ENCODE measurements at places on chromosomes 6 and 20.

DNA sequence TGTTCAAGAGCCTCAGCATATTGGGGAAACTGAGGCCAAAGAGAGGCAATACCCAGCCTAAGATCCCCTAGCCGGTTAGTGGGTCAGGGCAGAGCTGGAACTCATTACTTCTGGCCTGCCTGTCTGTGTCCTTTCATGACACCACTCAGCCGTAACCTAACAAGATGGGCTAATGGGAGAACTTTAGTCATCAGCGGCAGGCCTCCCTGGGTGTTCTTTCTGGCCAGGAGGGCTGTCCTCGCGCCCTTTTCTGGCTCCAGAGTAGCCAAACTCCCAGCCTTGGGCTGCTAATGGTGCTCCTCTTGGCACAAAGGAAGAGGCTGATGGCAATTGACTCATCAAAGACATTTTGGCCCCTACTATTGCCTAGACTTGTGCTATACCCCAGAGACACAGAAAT is 76.6 kb downstream of the NCR2 start:
- DNase-seq, result no peak

GRCh38 chr20:38262931-38263330 is 2.4 kb upstream of the KIAA1755 start:
- no peak for DNase-seq

DNA sequence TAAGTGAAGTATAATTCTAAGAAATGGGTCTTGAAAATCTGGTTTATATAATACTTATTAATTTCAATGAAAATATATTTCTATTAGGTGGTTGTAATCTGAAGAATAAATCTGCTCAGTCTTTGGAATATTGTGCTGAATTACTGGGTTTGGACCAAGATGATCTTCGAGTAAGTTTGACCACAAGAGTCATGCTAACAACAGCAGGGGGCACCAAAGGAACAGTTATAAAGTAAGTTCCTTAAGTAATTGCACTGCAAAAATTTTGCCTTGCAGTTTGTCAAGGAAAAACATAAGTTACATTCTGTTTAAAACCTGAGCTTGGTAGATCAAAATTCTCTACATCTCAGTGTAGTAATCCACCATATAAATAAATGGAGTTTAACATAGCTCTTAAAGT is 106.0 kb downstream of the MYO6 start:
- DNase-seq, result no peak

DNA sequence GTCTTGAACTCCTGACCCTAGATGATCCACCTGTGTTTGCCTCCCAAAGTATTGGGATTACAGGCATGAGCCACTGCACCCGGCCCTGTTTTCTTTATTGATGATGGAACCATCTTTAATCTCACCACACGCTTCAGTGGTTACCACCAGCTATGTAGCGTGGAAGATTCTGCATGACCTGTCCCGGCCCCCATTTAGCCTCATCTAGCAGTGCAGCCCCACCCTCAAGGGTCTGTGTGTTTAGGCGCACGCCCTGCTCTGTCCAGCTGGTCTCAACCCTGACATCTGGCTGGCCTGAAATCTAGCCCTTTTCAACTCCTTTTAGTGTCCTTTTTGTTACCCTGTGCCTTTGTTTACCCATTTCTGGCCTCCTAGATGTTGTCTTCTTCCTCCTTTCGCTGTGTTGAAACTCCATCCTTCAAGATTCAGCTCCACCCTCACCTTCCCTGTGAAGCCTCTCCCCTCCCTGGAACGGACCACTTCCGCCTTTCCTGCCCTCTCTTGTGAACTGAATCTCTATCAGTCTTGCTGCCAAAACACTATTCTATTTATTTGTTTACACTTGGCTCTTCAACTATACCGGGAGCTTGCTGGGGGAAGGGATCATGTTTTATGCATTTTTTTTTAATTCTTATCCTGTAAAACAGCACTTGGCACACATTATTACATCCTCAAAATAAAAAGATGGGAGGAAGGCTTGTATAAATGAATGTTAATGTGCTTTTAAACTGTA is 101.0 kb upstream of the MTHFD1L start:
- DNase-seq, result no peak

- no peak for DNase-seq
These were observed 13.2 kb upstream of the SCRT2 start for GRCh38 chr20:688809-689212.

DNA sequence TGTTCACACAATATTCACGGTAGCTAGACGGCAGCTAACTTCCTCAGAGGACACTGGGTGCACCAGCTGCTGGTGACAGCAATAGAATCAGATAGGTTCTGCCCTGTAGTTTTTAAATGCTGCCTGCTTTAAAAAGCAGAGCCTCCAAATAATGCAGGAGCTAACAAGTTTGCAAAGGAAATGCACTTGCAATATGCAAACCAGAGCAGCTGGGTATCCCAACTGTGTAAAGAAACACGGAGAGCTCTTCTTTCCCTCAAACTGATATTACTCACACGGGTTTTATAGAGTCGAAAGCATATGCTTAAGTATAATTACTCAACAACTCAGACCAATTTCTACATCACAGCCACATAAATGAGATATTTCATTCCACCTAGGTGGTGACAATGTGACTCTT is 432.7 kb downstream of the TFAP2A start:
- DNase-seq, result no peak

DNA sequence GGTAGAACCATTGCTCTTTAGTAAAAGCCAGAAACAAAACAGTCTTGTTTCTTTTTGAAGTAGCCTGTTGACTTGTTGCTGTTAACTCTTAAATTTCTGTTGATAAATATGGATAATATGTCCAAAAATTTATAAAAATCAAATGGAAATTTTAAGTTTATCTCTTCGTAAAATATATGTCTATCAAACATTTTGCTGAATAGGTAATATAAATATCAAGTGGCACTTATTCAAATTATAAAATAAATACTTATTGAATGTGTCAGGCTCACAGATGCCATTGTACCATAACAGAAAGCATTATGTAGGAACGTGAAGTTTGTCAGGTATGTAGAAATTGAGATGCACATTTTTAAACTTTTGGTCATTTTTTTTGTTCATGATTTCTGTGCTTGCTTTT is 216.5 kb downstream of the ARID1B start:
- DNase-seq, result no peak

GRCh38 chr6:88704980-88705379 is 258.4 kb downstream of the RNGTT start:
- no peak for DNase-seq

DNA sequence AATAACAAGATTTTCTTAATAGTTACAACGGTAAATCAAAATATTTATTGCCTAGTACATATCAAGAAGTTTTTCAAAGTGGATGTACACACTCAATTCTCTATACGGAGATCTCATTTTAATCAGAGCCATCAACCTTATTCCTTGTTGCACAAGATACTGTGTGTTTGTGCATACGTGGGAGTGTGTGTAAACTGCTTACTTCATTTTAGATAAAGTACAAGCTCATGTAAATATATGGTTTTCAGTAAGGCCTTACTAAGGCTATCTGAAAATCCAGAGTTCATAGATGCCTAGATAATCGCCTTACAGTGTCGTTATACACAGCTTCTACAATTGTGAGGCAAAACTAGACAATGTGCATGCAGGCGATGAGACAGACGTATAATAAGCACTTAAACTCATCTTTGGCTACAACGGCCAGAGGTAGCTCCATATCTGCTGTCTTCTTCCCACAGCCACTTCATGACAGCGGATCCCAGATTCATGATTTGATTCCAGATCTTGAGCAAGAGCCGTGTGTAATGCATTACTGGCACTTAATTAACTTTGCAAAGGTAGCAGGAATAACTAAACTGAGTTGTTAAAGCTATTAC is 2.5 kb downstream of the PERP start:
- DNase-seq, result no peak

DNA sequence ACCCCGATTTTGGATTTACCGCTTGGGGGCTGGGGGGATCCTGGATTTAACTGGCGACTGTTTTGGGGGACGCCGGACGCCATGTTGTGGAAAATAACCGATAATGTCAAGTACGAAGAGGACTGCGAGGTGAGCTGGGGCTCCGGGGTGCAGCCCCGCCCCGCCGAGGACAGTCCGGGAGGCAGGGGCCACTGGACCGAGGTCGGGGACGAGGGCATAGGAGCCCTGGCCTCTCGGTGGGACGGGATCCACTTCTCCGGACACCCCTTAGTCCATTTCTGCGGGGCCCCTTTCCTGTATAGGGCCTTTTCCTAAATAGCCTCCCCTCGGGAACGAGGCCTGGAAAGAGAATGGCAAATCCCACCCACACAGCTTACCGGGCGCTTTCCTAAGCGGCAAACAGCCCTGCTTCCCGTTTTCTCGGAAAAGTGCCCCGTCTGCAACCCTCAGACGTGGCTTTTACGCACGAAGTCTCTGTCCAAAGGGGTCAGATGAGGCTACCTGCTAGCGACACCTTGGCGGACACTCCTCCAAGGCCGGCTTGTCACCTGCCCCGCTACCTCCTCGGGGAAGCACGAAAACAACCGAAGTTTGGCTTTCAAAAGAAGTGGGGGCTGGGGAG is 469 bp downstream of the TFAP2C start:
- no peak for DNase-seq

- DNase-seq, result no peak
These were observed 51.2 kb upstream of the PRND start for GRCh38 chr20:4670469-4670868.

- DNase-seq, result no peak
These were observed 44.8 kb upstream of the EMILIN3 start for GRCh38 chr20:41411391-41411847.

DNA sequence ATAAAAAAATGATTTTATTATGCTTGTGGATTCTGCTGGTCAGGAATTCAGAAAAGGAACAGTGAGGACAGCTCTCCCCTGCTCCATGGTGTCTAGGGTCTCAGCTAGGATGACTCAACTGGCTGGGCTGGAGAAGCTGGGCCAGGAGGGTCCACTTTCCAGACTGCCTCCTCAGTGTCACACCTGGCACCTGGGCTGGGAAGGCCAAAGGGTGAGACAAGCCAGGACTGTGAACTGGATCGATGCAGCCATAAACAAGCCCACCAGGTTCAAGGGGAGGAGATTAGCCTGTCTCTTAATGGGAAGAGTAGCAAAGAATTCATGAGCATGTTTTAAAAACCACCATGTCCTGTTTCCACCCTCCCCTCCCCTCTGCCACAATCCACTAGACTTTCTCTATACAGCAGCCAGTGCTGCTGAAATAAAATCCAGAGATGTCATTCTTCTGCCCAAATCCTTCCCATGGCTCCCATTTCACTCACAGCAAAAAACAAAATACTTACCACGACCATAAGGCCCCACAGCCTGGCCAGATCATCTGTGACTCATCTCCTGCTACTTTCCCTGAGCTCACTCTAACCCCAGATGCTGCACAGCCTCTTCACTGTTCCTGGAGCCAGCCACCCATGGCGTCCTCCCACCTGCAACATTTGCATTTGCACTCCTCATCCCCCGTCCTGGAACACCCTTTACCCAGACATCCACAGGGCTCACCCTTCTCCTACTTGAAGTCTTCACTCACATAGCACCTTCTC is 13.8 kb downstream of the SPTLC3 start:
- DNase-seq, result no peak

DNA sequence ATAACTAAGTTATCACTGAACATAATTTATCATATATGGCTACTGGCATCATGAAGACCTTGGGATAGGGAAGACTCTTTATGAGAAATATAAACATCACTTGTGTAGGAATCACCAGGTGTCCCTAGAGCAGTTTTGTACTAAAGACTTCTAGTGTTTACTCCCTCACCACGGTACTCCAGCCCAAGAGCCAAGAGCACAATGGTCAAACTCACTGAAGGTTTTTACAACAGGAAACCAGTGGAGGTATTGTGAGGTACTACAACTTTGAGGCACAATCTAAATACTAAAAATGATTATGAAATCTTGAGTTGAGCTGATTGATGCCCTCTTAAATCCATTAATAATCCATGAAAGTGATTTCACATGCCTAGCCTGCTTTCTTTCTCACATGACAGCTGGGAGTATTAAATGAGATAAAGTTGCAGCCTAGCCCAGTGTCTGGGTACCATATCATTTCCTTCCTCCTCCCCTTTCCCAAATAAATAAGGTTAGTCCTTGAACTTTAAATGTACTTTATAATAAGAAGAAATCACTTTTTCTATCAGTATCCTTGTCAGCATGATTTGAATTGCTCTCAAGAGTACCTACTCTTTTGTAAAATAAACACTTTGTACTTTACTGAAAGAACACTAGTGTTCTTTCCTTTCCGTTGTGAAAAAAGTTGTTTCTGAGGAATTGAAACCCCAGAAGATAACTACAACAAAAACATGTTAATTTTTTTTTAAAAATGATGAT is 26.5 kb downstream of the GLO1 start:
- DNase-seq, result no peak

GRCh38 chr6:16670617-16671051 is 90.6 kb downstream of the ATXN1 start:
- DNase-seq, result no peak

DNA sequence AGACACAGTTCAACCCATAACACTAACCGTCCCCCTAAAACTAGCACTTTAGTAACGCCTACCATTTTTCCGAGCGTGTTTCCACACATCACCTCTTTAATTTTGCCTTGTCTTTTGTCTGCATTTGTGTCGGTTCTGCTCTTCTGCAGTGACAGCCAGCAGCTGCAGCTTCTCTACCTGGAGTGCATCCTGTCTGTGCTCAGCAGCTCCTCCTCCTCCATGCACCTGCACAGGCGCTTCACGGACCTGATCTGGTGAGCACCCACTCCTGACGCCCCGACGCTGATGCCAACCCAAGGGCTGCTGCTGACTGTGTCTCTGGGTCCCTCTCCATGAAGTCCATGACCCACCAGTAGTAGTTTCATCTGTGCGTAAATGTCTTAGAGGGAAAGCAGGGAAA is 35.4 kb upstream of the PBOV1 start:
- DNase-seq, result no peak

GRCh38 chr6:87139236-87139635 is 16.1 kb upstream of the ZNF292 start:
- DNase-seq, result peak; percentile 41

- DNase-seq, result no peak
These were observed 232.8 kb upstream of the EXOC2 start for GRCh38 chr6:925656-926213.

- DNase-seq, result no peak
These were observed 430.3 kb upstream of the SULF2 start for GRCh38 chr20:48215536-48215935.

- DNase-seq, result no peak
These were observed 41.9 kb downstream of the MRS2 start for GRCh38 chr6:24444588-24444987.

GRCh38 chr6:7086488-7086887 is 21.3 kb upstream of the RREB1 start:
- peak; percentile 19 for DNase-seq

GRCh38 chr20:50418890-50419642 is 91.1 kb upstream of the PTPN1 start:
- DNase-seq, result no peak

DNA sequence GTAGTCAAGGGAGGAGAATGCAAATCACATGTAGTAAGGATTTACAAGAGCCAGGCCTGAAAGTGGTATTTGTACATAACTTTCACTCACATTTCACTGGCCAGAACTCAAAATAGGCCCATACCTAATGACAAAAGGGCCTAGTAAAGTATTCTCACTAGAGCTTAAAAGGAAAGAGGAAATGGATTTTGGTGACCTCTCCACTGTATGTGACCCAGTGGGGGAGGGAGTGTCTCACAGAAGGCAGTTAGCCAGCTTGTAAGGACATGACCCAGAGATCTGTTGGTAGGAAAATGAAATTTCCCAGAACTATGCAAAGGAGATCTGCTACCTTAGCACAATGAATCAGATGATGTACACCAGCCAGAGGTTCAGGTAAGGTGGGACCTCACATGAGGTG is 124.4 kb downstream of the PTPRT start:
- no peak for DNase-seq

GRCh38 chr6:89034586-89035251 is 45.8 kb upstream of the PNRC1 start:
- no peak for DNase-seq
